ENCODE measurements at places on chromosomes 11 and 22. TPM values are rescaled to one million over a fixed set of nuclear protein-coding genes. Genes with fewer than 3 reads are reported as not detected.

Gene PTDSS2
- total RNA-seq = 20.6 TPM

Gene TBCEL
- total RNA-seq = 10.1 TPM

Gene NPAS4
- total RNA-seq = 0.17 TPM

Gene PKNOX2
- total RNA-seq = 0.52 TPM

Gene CSNK2A3
- total RNA-seq = 0.64 TPM

Gene TEX12
- not detected for total RNA-seq

Gene CYTH4
- 3.0 TPM for total RNA-seq

Gene GLYAT
- not detected for total RNA-seq

Gene RAD9A
- 35.1 TPM for total RNA-seq

Gene JAM3
- total RNA-seq = 14.5 TPM

Gene CLDN5
- 10.4 TPM for total RNA-seq

Gene NAALAD2
- 0.61 TPM for total RNA-seq

Gene MAPK1
- 140 TPM for total RNA-seq

Gene PTGDR2
- total RNA-seq = 4.7 TPM

Gene LRP5
- 81.0 TPM for total RNA-seq

Gene PPP1CA
- total RNA-seq = 280 TPM

Gene OR52E8
- total RNA-seq = not detected

Gene OR10G4
- 0.12 TPM for total RNA-seq

Gene SLC25A45
- total RNA-seq = 4.4 TPM

Gene OR5A1
- total RNA-seq = not detected

Gene TRIM51
- total RNA-seq = not detected

Gene PRRG4
- total RNA-seq = 18.6 TPM

Gene PARVG
- total RNA-seq = 2.4 TPM

Gene RTN4R
- total RNA-seq = 6.1 TPM

Gene NAV2
- 45.3 TPM for total RNA-seq

Gene OR52A1
- not detected for total RNA-seq

Gene ALX4
- not detected for total RNA-seq

Gene CRYAB
- total RNA-seq = 10.6 TPM

Gene BSCL2
- total RNA-seq = 36.5 TPM

Gene OR4C13
- not detected for total RNA-seq

Gene MTFP1
- 39.7 TPM for total RNA-seq

Gene OR51B4
- not detected for total RNA-seq

Gene LMO1
- total RNA-seq = not detected
